ENCODE measurements at places on chromosomes 4 and X.

DNA sequence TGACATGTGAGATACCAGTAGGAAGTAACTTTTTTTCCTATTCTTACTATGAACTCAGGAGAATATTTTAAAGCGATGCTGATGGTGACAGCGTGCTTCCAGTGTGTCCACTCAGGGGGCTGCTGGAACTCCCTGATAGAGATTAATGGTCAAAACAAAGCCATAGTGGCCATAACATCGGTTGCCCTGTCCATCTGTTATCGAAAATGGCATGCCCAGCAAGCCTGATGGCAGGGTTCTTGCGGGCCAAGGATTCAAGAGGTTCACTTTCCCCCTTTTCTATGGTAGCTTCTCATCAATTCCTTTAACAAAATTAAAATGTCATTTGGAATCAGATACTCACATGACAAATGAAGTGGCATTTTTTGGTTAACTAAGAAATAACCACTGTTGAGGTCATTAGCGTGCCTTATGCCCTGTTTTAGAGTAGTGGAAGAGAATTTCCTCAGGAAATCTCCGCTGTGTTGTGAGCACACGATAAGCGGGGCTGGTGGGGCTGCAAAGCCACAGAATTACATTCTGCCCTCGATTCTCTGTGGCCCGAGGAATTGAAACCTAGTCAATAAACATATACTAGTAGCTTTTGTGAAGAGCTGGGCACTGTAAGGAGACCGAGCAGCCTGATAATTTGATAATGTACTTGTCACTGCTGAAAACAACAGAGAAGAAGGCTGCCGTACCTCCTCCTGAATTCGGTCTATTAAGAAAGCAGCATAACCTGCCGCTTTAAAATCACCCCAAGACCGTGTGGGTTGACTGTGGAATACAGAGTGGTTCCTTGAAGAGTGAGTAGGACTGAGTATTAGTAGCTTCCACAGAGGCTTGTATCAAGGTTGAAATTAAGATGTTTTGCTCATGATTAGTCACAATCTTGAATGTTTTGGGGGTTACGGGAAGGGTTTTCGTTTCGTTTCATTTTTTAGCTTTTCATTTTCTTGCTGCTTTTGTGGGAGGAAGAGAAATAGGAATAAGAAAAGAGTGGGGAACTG lies 46.7 kb downstream of the PTCHD1 start:
- no peak for DNase-seq

DNA sequence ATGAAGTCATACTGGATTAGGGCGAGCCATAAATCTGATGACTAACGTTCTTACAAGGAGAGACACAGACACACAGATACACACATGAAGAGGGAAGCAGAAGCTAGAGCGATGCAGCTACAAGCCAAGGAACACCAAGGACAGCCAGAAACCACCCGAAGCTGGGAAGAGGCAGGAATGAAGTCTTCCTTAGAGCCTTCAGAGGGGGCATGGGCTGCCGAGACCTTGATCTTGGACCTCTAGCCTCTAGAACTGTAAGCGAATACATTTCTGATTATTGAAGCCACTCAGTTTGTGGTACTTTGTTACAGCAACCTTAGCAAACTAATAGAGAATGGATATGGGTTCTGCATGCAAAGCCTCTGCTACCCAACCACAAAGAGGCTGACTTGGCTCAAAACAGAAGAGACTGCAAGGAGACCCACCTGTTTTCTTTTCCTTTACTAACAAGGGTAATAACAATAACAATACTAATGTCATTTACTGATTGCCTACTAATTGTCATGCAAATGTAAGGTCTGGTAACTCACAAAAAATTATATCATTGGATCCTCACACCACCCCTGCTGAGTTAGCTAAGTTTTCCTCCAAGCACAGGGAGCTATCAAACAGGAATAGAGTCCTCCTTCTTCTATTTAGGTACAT lies 10.1 kb upstream of the LDB2 start:
- no peak for DNase-seq

DNA sequence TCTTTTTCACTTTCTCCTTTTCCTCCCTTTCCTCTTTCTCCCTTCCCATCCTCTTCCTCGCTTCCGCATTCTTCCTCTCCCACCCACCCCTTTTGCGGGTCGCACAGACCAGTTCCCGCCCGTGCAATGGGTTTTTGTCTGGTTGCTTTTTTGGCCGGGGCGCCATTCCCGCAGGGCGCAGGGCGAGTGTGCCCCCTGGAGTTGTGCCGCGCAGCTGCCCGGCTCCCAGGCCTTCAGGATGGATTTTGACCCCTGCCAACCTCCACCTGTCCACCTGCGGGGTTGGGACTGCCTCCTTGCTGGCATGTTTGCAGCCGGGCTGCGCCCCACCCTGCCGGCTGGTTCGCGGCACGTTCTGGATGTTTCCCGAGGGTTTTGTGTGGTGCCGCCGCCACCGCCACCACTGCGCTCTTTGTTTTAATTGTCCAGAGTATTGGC lies 578 bp upstream of the SEL1L3 start:
- no peak for DNase-seq

GRCh38 chr4:14070289-14070880 lies 442.9 kb upstream of the BOD1L1 start:
- no peak for DNase-seq

DNA sequence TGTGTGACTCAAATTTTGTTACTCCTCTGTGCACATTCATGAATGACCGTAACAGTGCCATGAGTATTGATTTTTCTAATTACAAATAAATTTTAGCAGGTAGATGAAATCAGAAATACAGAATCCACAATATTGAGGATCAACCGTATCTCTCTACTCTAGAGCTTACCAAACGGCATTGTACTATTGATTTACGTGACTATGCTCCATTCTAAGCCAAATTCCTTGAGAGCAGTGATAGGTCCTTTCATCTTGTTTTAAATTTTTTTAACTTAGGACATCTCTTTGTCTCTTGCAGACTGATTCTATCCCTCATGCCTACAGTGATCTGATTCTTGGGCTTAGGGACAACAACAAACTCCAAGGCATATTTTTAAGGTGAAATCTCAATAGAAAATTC lies 172.3 kb upstream of the C1QTNF7 start:
- DNase-seq = no peak

- no peak for DNase-seq
Measured at GRCh38 chrX:25020905-25021449, 5.2 kb upstream of the ARX start.

- DNase-seq = no peak
Measured at GRCh38 chr4:101807351-101807750, 16.8 kb downstream of the BANK1 start.

DNA sequence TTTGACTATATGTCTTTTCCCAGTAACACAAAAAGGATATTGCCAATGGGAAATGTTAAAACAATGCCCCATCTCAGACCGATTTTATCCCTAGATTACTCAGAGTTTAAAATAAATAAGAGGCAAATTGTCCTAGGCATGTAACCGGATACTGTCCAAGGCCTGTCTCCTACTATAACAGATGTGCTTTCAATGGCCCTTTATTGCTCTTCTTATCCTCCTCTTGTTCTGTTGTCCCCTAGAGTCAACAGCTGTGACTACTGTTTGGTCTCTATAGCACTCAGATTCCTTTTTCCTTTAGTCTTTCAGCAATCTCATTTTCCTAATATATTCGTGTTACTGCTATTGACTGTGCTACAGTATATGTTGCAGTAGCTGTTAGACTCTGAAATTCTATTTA lies 66.8 kb upstream of the PLS3 start:
- DNase-seq = peak; percentile 9

DNA sequence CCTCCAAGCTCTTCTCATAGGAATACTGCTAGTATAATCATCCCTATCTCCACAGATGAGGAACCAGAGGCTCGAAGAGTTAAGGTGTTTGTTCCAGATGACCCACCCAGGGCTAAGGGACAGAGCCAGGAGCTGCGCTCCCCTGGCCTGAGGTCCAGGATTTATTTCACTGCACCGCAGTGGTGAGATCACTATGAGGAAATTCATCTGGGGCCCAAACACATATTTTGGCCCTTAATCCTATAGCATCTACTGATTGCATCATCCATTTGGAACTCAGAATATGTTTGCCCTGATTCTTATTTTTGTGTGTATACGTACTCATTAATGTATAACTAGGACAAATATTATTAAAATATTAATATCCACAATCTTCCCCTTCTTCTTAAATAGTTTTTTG lies 100.1 kb upstream of the RBPJ start:
- DNase-seq = peak; percentile 83

- no peak for DNase-seq
Measured at GRCh38 chr4:13541176-13541604, 3.1 kb downstream of the NKX3-2 start.

DNA sequence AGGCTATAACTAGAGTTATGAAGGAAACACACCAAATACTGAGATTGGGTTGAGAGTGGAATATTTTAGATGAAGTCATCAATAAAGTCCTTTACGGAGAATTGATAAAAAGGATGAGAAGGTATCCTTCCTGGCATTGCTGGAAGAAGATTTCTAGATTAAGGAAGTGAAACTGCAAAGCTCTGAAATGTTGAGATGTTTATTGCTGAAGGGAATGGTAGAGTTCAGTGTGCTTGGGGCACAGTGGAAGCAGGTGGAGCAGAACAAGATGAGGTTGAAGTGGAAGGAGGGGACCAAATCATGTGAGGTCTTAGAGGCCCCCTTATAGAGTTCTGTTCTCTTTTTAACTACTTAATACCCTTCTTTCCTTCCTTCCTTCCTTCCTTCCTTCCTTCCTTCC lies 848.5 kb downstream of the RAB28 start:
- DNase-seq = no peak

DNA sequence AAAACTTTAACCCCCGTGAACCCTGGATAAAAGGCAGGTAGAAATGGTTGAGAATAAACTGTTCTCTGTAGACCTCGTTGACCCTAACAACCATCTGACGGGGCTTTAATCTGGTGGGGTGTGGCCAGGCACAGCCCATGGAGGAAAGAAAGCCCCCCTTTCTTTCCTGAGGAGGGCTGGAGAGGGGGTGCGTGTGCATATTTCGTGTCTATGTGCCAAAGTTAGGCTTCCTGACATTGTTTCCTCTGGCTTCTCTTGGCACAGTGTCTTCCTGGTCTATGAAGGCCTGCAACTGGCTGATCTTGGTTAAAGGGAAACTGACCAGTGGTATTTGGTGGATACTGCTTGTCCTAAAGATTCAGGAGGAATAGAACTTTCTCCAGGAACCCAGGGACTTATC lies 97.1 kb downstream of the MGST2 start:
- no peak for DNase-seq

DNA sequence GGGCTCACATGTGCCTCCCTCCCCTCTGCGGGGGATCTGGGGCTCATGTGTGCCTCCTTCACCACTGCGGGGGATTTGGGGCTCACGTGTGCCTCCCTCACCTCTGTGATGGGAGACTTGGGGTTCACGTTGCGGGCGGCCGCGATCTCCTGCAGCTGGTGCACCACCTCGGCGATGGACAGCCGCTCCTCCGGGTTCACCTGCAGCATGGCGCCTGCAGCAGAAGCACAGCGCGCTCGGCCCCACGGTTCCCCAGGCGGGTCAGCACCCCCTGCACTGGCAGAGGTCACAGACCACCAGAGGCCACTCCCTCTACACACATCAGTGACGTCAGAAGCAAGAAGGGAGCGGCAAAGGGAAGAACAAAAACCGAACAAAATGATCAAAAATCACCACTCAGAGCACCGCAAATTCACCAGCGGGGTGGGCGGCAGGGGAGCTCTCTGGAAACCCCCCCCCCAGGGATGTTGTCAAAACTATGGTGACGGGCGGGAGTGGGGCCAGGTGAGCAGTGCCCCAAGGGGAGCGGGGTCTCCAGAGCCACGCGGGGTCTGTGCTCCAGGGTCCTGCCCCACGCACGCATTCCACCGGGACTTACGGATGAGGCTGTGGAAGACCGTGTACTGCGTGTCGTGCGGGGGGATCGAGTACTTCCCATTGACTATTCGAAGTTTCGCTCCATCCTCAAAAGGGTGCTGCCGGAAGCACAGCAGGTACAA lies 38.7 kb downstream of the GAK start:
- no peak for DNase-seq

- peak; percentile 22 for DNase-seq
Measured at GRCh38 chrX:31435592-31435991, 363.8 kb upstream of the FTHL17 start.

DNA sequence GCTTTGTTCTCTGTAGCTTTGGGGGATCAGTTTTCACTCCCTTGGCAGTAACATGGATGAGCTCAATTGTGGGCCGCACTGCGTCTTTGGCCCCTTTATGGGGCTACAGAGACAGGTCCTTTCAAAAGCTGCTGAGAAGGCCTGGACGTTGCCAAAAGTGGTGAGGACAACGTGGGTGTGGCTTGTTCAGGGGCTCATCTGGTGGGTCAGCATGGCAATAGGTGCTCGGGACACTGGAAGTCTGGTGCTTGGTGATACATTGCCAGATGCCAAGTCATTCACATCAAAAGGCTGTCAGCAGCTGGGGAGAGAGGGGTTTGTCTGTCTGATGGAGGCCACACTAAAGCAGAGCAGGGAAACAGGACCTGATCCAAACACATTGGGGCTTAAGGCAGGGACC lies 149.8 kb upstream of the EOLA2 start:
- no peak for DNase-seq

- DNase-seq = no peak
Measured at GRCh38 chr4:132593717-132594400, 555.2 kb upstream of the PCDH10 start.

- DNase-seq = no peak
Measured at GRCh38 chr4:124290678-124291077, 421.9 kb downstream of the ANKRD50 start.

- no peak for DNase-seq
Measured at GRCh38 chr4:141638230-141638629, 1.8 kb downstream of the IL15 start.

DNA sequence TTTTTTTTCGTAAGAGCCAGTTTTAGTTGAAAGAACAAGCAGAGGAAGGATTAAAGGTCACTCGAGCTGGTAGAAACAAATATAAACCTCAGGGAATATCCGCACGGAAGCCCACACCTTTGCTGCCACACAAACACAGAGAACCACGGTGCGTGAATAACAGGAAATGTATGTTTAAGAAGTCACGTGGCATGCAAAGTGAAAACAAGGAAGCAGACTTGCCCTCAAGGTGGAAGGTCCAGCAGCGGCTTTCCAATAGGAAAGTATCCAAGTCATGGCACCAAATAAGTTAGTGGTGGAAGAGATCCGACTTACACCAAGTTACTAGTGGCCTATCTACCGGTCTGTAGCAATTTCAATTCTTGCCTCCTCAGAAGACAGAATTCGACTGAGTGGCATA lies 215.5 kb downstream of the HHIP start:
- DNase-seq = no peak

- peak; percentile 42 for DNase-seq
Measured at GRCh38 chr4:102553982-102554381, 52.8 kb downstream of the NFKB1 start.

DNA sequence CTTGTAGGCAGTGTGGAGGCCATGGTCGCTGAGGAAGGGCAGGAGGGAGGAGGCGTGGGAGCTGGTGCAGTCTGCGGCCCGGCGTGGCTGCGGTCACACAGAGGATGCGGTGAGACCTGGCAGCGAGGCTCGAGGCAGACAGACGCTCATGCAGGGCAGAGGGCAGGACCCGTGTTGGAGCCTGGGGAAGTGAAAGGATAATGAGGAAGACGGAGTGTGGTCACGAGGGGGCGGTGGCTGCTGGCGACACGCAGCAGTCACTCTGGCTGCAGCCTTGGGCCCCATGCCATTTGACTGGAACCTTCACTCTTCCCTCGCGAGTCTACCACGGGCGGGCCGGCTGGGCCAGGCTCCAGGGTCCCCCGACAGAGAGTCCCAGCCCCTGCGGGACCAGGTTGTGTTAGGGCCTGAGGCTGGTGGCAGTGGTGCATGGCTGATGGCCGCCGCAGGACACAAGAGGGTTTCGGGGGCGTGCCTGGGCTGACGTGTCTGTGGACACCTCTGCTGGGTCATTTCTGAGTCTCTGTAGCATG lies 68.8 kb upstream of the HGFAC start:
- no peak for DNase-seq

- DNase-seq = no peak
Measured at GRCh38 chr4:1460967-1461868, 55.0 kb upstream of the NKX1-1 start.
